ACHN (cell line): ENCODE measurements at places on chromosomes 2 and 18.

GRCh38 chr18:62897153-62897552 is 181.8 kb downstream of the PHLPP1 start:
- no peak for DNase-seq

GRCh38 chr2:60629305-60629662 is 75.8 kb upstream of the BCL11A start:
- DNase-seq: no peak

GRCh38 chr2:25699216-25699615 is 25.8 kb upstream of the DTNB start:
- DNase-seq: no peak

DNA sequence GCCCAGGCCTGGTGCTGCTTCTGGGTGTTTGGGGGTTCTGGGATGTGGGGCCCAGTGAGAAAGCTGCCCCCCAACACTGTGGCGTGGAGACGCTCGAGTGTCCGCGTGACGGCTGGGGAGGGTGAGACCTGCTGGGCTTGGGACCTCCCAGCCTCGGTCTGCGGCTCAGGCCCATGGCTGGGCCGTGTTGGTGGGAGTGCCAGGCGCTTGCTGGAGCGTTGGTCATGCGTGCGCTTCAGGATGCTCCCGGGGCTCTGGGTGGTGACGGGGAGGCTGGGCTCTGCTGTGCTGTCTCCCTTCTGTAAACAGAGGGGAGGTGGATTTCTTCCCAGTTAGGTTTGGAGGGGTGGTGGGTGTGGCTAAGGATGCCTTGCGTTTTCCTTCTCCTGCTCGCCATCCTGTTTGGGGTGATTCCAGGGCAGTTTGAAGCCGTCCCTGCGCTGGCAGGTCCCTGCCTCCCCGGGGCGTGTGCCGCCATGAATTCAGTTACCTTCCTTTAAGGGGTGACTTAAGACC is 606 bp downstream of the GAL3ST2 start:
- DNase-seq: no peak

- DNase-seq: no peak
Observed at GRCh38 chr2:60335533-60336237, 217.8 kb downstream of the BCL11A start.

DNA sequence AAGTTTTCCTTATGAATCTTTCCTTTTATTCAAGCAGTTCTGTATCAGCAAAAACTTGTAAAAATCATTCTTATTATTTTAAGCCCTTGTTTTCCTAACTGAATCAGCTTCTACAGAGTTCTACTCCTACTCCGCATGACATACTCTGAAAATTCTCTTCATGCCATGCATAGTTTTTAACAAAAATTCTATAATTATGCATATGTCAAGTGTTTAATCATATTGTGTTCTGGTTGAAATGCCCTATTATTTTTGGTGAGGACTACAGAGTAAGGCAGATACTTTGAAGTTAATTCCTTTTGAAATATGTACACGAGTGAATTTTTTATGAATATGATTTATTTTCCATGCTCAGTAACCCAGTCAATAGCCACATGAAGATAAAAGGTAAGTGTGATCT is 28.8 kb downstream of the ANKRD30B start:
- no peak for DNase-seq
